Brain microvascular endothelial cell (primary cell): ENCODE measurements at places on chromosomes 3 and 15.
A peak's percentile ranks its signal among the peaks of the same experiment; 100 is the strongest.

GRCh38 chr3:42871592-42872196 lies 4.0 kb downstream of the CYP8B1 start:
- no peak for DNase-seq

DNA sequence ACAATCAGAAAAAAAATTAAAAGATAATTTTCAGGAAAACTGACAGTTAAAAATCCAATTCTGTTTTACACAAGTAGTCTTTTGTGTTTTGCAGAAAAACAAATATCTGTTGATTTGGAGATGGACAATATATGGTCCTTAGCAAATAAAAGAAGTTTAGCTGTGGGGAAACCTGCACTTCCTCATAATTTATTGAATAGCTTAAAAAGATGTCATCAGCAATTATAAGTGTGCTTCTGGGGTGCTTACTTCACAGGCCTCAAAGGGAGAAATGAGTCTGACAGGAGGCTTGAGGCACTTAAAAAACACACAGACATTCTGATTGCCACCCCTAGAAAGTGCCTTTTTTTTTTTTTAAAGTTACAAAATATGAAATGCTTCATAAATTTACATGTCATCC lies 31.6 kb upstream of the CERS3 start:
- DNase-seq: no peak

GRCh38 chr15:96200357-96200967 lies 130.0 kb upstream of the NR2F2 start:
- no peak for DNase-seq

DNA sequence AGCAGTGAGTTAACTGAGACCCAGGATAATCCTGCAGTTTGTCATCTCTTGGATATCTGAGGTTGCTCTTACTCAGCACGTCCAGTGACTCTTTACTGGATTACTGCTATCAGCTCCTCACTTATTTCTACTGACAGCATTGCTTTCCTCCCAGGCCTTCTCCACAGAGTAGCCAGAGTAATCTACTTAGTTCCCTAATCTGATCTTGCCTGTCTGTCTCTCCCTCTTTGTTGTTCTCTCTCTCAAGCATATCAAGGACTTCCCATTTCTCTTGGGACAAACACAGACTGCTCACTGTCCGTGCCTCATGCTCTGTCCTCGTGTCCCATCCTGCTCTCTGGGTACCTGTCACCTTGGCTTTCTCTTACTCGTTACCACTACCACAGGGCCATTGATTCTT lies 376.2 kb downstream of the FEZF2 start:
- no peak for DNase-seq

GRCh38 chr15:75107908-75108838 lies 84.8 kb downstream of the PPCDC start:
- DNase-seq: peak; percentile 70

DNA sequence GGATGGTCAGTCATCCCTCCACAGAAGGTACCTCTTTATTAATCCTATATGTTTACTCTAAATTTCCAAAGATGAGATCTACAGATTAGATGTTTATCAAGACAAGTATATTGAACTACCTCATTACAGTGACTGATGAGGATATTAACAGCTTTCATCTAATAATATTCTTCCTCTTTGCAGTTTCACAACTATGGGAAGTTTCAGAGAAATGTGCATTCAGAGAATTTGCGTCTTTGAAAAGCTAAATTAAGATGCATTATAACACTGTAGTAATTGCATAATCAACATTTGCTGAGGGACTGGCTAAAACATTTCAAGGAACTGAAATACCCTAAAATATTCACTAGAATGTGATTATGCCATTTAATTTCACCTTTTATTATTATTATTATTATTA lies 46.7 kb downstream of the MCF2L2 start:
- no peak for DNase-seq

DNA sequence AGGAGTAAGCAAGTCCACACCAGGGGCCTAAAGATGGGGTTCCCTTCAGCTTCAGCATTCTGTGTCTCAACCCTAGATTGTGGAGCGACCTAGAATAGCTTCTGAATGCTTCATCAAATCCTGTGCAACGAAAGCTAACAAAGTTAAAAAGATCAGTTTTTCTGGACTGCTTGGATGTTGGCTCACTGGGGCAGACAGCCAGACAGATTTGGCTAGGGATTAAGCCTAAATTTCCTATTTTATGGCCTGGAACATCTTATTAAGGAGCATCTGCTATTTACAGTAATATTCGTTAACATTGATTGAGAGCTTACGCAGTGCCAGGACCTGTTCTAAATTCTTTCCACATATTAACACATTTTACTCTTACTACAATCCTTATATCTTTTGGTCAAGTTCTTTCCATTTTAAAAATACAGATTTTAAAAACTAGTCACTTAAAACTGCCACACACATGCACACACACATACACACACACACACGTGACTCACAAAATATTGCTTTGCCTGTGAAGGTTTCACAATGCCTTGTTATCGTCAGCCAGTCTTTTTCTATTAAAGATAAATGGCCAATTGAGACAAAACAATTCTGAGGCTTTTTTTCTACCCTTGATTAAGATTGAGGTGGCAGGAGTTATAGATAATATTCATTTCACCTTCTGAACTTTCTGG lies 173.3 kb upstream of the SNTN start:
- no peak for DNase-seq

DNA sequence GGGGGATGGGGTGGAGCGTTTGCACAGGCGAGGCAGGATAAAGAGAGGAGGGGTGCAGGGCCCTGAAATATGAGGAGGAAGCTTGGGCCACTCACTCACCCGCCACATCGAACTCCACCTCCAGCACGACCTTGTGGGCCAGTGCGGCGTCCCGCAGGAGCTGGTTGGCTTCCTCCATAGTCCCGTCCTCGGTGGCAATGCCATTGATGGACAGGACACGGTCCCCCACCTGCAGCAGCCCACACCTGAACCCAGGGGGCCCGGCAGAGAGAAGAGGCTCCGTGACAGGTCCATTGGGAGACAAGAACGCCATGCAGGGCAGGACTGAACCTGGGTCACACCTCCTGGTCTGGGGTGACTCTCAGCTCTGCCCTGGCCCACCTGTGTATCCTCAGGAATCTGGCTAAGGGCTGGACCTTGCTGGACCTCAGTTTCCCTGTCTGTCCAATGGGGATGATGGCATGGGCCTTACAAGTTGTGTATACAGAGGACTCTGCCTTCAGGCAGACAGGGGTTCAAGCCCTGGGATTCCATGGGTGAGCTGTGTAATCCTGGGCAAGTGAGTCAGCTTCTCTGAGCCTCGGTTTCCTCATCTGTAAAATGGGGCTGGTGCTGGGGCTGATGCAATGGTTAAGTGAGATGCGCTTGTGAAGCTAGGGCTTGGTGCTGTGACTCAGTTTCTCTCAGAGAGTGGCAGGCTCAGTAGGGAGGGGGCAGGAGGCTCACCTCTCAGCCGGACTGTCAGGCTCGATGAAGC lies 26.4 kb downstream of the GRIP2 start:
- no peak for DNase-seq

- DNase-seq: no peak
Observed at GRCh38 chr3:140501061-140501769, 176.6 kb upstream of the TRIM42 start.

GRCh38 chr3:5271372-5271683 lies 83.8 kb downstream of the EDEM1 start:
- DNase-seq: no peak

DNA sequence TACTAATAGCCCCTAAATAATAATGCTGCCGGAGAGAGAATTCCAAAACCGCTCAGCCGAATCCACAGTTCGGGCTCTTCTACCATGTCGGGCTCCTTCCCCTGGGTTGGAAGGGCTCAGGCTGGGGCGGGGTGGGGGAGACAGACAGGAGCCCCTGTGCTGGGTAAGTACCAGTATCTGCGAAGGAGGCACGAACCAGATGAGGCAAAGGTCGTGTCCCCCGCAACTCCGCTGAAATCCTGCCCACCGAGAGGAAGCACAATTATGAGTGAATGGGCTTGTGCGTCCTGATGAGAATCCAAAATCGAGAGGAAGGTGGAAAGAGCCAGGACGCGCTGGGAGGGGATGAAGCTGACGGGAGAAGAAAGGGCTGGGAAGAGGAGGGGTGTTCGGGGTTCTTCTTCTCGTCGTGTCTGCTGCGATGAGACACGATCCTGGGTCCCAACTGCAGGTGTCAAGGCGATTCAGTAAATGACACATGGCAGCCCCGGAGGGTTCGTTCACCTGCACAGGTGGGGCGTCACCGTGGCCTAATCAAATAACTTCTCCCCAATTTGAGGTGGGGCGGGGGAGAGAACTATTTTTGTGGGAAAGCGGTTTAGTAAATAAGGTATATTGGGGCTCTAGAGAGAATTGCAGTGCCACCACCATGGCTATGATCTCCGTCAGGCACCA lies 707 bp upstream of the FAM81A start:
- DNase-seq: no peak

- DNase-seq: no peak
Observed at GRCh38 chr3:151425627-151426340, 35.1 kb downstream of the IGSF10 start.

GRCh38 chr3:80889535-80889934 lies 871.9 kb downstream of the GBE1 start:
- no peak for DNase-seq

DNA sequence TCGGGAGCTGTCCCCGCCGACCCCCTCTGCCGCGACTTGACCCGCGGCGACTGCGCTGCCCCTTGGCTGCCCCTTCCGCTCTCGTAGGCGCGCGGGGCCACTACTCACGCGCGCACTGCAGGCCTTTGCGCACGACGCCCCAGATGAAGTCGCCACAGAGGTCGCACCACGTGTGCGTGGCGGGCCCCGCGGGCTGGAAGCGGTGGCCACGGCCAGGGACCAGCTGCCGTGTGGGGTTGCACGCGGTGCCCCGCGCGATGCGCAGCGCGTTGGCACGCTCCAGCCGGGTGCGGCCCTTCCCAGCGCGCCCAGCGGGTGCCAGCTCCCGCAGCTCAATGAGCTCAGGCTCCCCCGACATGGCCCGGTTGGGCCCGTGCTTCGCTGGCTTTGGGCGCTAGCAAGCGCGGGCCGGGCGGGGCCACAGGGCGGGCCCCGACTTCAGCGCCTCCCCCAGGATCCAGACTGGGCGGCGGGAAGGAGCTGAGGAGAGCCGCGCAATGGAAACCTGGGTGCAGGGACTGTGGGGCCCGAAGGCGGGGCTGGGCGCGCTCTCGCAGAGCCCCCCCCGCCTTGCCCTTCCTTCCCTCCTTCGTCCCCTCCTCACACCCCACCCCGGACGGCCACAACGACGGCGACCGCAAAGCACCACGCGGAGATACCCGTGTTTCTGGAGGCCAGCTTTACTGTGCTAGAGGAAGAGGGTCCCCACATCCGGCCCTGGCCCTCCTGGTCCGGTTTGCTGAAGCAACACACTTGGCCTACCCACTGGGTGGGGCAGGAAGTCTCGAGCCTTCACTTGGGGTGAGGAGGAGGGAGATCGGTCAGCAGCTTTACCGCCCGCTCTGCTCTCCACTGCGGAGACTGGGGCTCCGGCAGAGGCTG lies at the start of gene RASSF1:
Gene RASSF1 (minus strand): TSS at position 389 of the 882 bp plus-strand sequence. CDS start 31 bp downstream, at position 358.
- DNase-seq: no peak

GRCh38 chr3:100245927-100246326 lies 14.9 kb upstream of the TBC1D23 start:
- peak; percentile 82 for DNase-seq

DNA sequence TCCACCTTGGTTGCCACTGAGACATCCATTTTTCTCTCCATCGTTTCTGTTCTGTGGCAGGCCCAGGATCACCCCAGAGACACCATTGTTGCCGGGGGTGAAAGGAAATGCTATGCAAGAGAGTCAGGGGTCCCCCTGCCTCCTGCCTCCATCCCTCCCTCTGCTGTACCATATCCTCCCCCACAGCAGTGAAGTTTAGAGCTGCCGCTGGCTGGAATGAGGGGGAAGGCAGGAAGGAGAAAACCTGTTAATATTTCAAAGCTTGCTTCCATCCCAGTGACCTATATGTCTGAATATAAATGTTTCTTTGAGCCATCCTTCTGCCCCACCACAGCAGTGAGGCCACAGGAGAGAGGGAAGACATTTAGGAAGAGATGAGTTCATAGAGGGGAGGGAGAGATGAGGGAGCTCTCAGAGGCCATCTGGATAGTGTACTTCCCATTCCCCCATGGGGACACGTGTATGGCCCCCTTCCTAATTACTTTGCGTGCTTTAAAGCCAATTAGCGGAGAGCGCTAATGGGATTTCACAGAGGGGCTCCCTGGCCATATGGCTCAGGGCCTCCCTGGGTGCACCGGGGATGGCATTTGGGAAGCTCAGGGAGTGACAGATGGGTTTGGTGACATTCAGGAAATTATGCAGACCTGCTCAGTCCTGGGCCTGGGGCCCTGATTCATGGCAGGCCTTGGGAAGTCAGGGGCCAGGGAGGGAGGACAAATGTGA lies 40.4 kb upstream of the CHRNB4 start:
- DNase-seq: no peak

DNA sequence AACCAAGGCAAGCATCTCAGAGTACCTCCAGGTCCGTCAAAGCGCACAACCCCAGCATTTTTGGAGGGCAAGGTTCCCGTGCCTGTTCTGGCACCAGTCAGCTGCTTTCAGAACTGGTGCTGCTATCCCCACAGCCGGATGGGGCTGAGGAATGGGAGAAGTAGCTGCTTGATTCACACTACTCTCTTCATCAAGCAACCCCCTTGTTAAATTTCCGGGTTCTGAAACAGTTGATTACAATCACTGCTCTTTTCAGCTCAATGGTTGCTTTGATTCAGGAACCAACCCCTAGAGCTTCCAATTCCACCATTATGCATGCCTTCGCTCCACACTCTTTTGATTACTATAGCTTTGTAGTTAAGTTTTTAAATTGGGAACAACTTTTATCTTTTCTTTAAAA lies 12.3 kb upstream of the UBA7 start:
- DNase-seq: no peak

DNA sequence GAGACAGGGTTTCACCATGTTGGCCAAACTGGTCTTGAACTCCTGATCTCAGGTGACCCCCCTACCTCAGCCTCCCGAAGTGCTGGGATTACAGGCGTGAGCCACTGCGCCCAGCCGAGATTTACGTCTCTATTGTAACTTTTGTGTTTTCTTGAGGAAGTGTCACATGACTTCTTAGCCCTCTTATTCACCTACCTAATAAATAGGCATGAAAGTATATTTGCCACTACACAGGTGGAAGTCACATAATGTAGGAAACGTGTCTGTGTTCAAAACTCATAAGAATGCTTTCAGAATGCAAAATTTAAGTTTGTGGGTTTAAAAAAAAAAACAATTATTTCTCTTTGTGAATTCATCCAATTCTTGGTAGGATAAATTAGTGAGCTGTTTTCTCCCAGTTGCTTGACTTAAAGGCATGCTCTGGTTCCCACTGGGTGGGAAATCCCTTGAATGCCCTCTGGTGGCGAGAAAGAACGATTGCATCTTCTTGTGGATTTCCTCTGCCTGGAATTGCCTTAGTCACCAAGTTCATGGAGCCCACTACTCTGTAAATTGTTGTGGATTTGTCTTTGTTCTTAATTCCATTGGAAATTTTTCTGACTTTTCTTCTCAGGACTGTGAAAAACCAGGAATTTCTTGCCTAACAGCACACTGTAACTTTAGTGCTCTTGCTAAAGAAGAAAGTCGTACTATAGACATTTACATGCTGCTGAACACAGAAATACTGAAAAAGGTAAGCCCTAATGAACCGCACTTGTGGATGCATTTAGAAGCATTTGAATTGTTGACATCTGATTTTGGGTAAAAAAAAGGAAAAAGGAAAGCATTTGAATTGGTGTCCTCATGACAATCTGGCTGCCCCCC lies 82.2 kb upstream of the CTDSPL start:
- peak; percentile 51 for DNase-seq
